ENCODE measurements at places on chromosomes 6 and 20.
A peak's percentile ranks its signal among the peaks of the same experiment; 100 is the strongest.

GRCh38 chr6:13183415-13184088, 144.8 kb downstream of the TBC1D7 start:
- no peak for DNase-seq

- no peak for DNase-seq
These were observed 15.4 kb downstream of the SOD2 start for GRCh38 chr6:159677506-159678165.

GRCh38 chr20:19114410-19114809, 98.0 kb upstream of the SLC24A3 start:
- DNase-seq = no peak

DNA sequence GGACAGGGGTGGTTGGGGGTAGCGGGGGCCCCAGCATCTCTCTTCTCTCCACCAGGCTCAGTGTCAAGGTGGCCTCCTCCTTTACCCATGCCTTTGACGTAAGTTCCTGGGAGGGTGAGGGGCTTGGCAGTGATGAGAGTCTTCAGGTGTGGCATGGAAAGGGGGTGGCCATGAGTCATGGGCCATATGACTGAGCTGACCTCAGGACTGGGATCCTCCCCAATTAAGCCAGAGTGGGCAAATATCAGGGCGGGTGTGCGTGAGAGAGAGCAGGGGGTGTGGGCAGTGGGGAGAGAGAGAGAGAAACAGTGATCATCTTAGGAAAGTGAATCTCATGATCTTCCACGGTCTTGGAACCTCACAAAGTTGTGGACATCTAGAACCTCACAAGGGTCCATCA, 8.2 kb upstream of the BPIFB4 start:
- DNase-seq = no peak

GRCh38 chr6:160668589-160668988, 4.5 kb upstream of the LPA start:
- DNase-seq = no peak

DNA sequence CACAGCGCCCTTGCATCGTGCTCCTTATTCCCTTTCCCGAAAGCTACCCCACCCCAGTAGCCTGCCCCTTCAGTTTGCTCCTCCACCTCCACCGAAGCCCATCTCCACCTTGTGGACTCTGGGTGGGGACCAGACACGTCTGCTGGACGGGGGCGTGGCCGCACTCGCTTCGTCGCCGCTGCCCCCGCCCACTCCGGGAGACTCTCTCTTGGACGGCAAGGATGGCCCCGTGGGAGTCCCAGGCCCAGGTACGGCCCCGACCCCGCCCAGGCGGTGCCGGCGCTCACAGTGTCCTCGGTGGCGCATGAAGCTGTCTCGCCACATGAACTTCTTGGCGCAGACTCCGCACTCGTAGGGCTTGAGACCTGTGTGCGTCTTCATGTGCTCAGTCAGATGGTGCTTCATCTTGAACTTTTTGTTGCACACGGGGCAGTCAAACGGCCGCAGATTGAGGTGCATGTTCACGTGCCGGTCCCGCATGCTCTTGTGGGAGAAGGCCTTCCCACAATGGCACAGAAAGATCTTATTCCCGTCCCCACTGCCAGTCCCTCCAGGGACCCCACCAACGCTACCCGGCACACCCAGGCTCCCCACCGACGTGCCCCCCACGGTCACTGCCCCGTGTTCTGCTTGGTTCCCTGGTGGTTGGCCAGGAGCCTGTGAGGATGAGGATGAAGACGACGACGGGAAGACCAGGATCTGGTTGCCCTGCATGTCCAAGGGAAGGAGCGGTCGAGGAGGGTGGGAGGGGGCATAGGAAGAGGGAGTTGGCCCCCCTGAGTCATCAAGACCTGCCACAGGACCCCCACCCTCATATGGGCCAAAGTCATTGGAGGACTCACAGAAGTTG, 1.3 kb upstream of the TAPBP start:
- no peak for DNase-seq

GRCh38 chr6:30769088-30769852, 24.9 kb upstream of the IER3 start:
- DNase-seq = peak; percentile 47

GRCh38 chr20:10651227-10651990, 22.4 kb downstream of the JAG1 start:
- no peak for DNase-seq

DNA sequence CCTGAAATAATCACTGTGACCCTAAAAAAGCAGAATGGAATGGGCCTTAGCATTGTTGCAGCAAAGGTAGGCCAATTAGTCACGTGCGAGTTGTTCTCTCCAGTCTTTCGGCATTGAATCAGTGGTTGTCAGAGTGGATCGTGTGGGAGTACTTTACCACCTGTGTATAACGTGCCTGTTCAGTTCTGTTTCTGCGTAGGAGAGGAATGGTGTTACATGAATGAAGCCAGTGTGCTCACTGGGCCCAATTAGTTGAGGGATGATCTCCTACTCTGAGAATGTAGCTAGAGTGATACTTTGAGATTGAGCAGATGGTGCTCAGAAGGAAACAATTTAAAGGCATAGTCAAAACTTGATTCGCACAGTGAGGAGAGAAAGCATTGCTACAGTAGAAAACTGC, 72.4 kb upstream of the KIF25 start:
- no peak for DNase-seq

DNA sequence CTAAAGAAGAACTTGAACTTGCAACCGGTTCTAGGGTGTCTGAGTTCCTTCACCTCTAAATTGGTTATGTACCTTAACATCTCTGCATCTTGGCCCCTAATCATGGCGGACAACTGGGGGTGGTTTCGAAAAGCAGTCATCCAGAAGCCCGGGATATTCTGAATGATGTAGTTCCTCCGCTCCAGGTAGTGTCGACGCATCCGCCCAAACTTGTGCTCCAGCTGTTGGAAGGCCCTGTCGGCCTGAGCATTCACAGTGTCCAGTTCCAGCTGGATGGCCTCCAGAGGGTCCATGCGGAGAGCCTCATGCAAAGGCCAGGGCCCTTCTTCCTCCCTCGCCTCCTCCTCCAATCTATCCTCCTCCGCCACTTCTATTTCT, 887 bp downstream of the TSPYL1 start:
- DNase-seq = no peak

DNA sequence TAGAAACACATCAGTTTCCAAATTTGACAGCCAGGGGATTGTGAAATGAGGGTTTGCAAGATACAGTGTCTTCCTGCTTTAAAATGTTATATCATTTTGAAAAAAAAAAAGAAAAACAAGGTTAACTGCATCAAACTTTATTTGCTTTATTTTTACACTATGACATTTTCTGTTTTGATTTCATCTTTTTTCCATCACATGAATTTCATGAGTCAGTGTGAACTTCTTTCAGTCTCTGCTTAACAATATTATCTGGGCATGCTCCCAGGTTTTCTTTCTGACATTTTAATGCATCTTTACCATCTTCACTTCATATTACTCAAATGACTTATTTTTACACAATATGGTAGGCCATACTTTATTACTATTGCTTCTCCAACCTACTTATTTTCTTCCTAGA, 1.9 kb downstream of the NCOA7 start:
- DNase-seq = no peak

DNA sequence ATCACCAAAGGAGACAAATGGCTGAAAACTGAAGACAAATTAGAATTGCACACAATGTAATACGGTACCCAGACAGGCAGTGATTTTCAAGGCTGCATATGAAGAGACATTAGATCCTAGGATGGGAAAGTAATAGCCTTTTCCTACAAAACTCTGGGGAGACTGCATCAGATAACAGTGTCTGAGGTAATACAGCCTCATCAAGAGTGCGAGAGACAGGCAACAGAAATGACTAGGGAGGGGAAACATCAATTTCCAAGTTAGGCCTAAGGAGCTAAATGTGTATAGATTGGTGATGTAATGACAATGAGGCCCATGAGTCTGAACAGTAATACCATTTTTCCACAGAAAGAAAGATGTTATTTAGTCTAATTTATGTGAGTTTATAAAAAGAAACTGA, 200.3 kb downstream of the HTR1B start:
- no peak for DNase-seq

GRCh38 chr20:24985802-24986201, 6.7 kb downstream of the APMAP start:
- no peak for DNase-seq

- no peak for DNase-seq
These were observed 75.8 kb downstream of the PLCB4 start for GRCh38 chr20:9144643-9145042.

GRCh38 chr20:37319151-37319671, 26.7 kb upstream of the SRC start:
- no peak for DNase-seq

- DNase-seq = no peak
These were observed 220.6 kb downstream of the TPBG start for GRCh38 chr6:82584194-82584695.

DNA sequence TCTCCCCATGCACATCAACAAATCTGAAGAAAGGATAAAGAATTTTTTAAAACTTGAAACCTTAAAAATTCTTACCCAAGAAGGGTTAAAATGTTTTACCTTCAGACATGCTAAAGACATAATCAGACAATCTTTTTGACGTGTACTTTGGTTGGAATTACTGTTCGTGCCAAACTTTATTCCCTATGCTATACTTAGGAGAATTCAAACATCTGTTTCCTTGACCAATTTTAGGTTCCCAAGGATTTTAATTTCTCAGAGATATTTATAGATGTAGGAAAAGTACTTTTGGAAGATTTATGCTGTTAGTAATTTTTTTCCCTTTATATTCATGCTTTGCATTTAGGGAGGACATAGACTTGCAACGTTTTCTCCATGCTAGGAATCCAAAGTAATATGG, 108.4 kb downstream of the AFG1L start:
- DNase-seq = no peak

GRCh38 chr6:16800942-16801341, 39.7 kb upstream of the ATXN1 start:
- DNase-seq = no peak

- no peak for DNase-seq
These were observed 38.9 kb downstream of the SAMD5 start for GRCh38 chr6:147547369-147547902.

- DNase-seq = no peak
These were observed 379.4 kb upstream of the MAN1A1 start for GRCh38 chr6:119728935-119729334.

DNA sequence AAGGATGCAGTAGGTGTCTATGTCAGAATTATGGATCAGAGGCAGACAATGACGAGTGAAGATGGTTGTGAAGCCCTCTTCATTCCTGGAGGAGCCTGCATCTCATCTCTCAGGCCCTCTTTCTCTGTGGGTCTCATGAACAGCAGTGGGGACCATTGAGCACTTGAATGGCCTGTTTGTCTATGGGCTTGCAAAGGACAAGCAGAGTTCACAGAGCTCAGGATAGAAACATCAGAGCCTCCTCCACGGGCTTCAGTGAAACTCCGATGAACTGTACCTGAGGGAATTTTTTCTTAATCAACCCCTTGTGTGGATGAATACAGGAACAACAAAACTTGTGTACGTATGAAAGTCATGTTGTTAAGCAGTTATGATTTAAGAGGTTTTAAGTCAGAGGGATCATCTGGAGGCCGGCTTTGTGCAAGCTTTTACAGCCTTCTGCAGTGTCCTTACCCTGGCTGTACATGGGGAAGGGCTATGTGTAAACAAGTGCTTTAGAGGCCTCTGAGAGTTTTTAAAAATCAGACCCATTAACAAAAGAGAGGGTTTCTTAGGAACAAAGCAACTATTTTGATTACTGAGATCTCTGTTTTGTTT, 29.7 kb upstream of the PI16 start:
- no peak for DNase-seq

GRCh38 chr6:12010635-12011275, 1.4 kb upstream of the HIVEP1 start:
- peak; percentile 19 for DNase-seq

GRCh38 chr20:53814060-53814459, 220.4 kb upstream of the ZNF217 start:
- no peak for DNase-seq

DNA sequence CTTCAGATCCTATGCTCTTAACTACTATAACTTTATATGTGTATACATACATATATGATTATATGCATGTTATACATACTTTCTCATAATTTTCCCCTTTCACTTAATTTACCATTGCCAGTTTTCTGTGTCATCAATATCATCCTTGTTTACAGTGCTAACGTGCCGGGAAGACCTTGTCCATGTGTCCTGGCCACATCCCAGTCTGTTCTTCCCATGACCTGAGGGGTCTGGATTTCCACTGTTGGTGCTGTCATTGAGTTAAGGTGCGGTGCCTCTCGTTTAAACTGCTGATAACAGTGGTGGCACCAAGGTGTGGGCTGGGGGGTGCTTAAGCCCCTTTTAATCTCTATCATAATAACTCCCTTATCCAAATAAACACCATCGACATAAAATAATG, 8.5 kb upstream of the SDCBP2 start:
- DNase-seq = no peak

- no peak for DNase-seq
These were observed 28.8 kb downstream of the FITM2 start for GRCh38 chr20:44282192-44282591.

DNA sequence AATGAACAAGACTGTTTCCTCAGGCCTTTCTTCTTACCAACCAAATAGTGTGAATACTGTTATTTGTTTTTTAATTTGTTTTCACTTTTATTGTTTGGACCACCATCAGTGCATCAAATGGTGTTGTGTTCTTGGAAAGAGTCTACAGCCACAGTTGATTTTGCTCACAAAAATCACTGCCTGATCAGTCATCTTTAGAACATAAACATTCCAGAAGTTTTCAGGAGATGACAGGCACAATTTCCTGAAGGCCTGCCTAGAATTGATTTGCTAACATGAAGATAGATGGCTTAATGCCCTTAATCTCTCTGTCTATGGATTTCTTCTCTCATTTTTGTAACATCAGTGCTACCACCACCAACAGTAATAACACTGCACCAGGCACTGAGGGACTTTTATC, 13.5 kb downstream of the IL22RA2 start:
- no peak for DNase-seq

DNA sequence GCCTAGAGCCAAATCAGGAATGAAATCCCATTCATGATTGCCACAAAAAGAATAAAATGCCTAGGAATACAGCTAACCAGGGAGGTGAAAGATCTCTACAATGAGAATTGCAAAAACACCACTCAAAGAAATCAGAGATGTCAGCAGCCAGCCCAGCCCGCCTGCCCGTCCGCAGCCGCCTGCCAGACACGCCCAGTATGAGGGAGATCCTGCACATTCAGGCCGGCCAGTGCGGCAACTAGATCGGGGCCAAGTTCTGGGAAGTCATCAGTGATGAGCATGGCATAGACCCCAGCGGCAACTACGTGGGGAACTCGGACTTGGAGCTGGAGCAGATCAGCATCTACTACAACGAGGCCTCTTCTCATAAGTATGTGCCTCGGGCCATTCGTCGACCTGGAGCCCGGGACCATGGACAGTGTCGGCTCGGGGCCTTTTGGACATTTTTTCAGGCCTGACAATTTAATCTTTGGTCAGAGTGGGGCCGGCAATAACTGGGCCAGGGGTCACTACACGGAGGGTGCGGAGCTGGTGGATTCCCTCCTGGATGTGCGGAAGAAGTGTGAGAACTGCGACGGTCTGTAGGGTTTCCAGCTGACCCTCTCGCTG, 13.4 kb downstream of the GABRR2 start:
- no peak for DNase-seq

GRCh38 chr6:33856031-33856590, 52.3 kb upstream of the MLN start:
- DNase-seq = no peak

GRCh38 chr6:100678027-100678426, 203.1 kb downstream of the ASCC3 start:
- no peak for DNase-seq

GRCh38 chr6:48859562-48860123, 603.4 kb downstream of the MMUT start:
- DNase-seq = no peak

- DNase-seq = no peak
These were observed 6.2 kb upstream of the COL12A1 start for GRCh38 chr6:75211920-75212590.

All from stimulated activated CD8-positive, alpha-beta memory T cell treated with anti-CD3 and anti-CD28 coated beads, Interleukin-7, amount 100 ng/mL, for 1 hour (primary cell).